Activated CD8-positive, alpha-beta T cell treated with anti-CD3 and anti-CD28 coated beads for 36 hours (primary cell): ENCODE measurements at places on chromosomes 6 and 20. TPM values are rescaled to one million over a fixed set of nuclear protein-coding genes. Genes with fewer than 3 reads are reported as not detected.

The SIGLEC1 gene
- total RNA-seq, result not detected

The TRIM31 gene
- not detected for total RNA-seq

The E2F3 gene
- 17.0 TPM for total RNA-seq

DNA sequence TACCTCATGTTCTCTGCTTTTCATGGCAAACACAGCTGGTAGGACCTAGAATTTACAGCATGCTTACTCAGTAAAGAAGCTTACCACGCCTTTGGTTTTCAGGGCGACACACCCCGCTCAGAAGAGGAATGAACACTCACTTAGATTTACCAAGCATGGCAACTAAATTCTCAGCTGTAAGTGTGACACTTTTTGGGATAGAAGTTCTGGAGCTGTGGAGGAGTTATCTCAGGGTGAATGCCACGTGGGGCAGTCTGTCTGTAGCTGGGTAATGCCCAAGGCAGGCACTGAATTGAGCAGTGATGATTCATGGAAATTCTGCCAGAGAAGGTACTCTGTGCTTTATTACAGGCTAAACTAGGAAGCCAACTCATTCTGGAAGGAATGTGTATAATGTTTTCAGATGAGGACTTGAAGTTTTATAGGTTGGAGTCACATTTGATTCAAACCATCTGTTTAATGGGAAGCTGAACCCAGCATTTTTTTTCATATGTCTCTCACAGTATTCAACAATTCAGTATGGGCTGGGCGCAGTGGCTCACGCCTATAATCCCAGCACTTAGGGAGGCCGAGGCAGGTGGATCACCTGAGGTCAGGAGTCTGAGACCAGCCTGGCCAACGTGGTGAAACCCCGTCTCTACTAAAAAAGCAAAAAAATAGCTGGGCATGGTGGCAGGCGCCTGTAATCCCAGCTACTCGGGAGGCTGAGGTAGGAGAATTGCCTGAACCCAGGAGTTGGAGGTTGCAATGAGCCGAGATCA lies 3.5 kb upstream of the PRIM2 start:
- no peak for DNase-seq
- H3K27ac ChIP-seq, result no peak overlapping the region
- H3K4me3 ChIP-seq, result no peak overlapping the region
- H3K4me1 ChIP-seq, result peaks cover 8% of the 10 kb centered on the region

GRCh38 chr20:50190251-50191064 lies at the start of gene CEBPB:
CEBPB (plus strand) TSS chr20:50190830; CDS start chr20:50191034, 204 bp downstream.
- H3K4me1 ChIP-seq, result peaks cover 17% of the 10 kb centered on the region
- peak; percentile 87 for DNase-seq
- H3K36me3 ChIP-seq, result peaks cover 23% of the 10 kb centered on the region
- peak within 1 kb of the TSS; percentile 91 for H3K27ac ChIP-seq
- peaks cover 7% of the 10 kb centered on the region for H3K27me3 ChIP-seq

- no peak for DNase-seq
- peaks cover 63% of the 10 kb centered on the region for H3K4me1 ChIP-seq
- peaks cover 10% of the 10 kb centered on the region for H3K36me3 ChIP-seq
- peak overlapping the region; percentile 96 for H3K27ac ChIP-seq
- H3K4me3 ChIP-seq, result no peak overlapping the region
Measured at GRCh38 chr20:44644230-44644617, 7.3 kb downstream of the ADA start.

DNA sequence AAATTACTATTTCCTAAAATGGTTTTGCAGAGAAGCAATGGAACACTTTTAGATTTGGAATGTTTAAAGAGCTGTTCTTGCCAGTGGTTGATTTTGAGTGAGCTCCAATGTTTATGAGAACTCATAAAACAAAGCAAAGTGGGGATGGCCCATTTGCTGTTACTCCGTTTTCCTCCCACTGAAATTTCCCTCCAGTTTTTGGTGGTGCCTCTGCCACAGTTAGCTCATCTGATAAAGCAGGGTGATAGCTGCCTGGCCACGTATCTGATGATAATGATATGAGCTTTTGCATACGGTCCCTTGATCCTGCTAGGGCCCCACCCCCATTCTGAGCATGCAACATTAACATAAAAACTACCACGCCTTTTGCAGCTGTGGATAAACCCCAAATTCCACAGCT lies 10.4 kb downstream of the CD83 start:
- no peak overlapping the region for H3K27ac ChIP-seq
- DNase-seq, result no peak
- H3K36me3 ChIP-seq, result peaks cover 53% of the 10 kb centered on the region
- H3K4me1 ChIP-seq, result peaks cover 29% of the 10 kb centered on the region
- no peaks in the 10 kb centered on the region for H3K27me3 ChIP-seq

DNA sequence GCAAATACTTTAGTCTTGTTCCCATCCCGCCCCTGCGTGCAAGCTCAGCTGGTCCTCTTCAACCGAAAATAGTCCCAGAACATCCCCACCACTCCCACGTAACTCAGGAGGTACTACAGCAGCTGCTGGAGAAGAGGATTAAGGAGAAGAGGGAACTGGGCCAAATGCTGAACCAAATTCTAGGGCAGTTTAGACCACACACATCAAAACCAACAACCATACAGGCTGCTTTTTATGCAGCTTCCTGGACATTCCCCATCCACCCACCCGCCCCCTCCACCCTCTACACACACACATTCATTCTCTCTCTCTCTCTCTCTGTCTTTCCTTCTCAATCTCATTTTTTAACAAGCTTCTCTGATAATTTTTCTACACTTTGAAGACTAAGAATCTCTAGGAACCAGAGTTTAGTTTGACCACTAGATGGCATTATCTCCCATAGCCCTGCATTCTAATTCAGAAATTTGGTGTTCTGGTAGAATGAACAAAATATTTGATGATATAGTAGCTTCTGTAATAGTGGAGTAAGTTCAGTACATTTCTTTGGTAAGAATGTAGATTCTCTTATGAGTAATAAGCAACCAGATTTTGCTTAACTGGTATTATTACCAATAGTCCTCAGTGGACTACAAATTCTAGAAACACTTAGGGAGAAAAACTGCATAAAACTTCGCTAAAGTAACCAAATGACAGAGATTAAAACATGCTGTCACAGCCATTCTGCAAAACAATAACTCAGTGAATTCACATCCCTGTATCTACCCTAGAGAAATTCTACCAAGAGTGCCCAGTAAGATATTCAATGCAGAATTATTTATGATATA lies 52.1 kb upstream of the BEND6 start:
- no peaks in the 10 kb centered on the region for H3K36me3 ChIP-seq
- peaks cover 4% of the 10 kb centered on the region for H3K27me3 ChIP-seq
- no peak overlapping the region for H3K4me3 ChIP-seq
- no peak for DNase-seq

DNA sequence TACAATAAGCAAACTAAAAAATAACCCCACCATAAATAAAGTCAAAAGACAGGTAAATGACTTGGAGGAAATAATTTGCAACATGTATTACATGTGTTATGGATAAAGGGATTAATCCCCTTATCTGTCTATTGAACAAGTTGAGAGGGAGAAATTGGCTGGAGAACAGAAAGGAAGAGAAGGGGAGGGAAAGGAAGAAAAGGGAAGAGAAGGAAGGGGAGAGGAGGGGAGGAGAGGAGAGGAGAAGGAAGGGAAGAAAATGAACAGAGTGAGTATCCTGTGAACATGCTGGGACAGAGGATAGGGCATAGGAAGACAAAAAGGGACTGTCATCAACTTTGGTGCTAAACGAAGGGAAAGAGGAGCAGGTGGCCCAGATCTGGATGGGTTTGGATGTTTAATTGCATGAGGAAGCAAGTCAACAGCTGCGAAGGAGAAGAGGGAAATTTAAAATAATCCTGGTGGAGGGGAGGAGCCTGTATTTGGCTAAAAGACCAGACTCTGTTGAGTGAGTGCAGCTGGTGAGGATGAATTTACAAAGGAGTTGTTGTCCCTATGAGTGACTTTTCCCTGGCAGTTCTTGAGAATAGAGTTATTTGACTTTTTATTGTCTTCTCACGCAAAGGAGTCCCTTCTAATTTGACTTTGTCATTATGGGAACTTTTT lies 14.2 kb upstream of the SHLD1 start:
- no peaks in the 10 kb centered on the region for H3K36me3 ChIP-seq
- no peak overlapping the region for H3K4me3 ChIP-seq
- no peaks in the 10 kb centered on the region for H3K27me3 ChIP-seq

GRCh38 chr20:50953196-50953595 lies 5.1 kb downstream of the DPM1 start:
- H3K4me3 ChIP-seq, result no peak overlapping the region
- no peaks in the 10 kb centered on the region for H3K27me3 ChIP-seq
- H3K4me1 ChIP-seq, result peaks cover 41% of the 10 kb centered on the region
- no peak for DNase-seq
